ENCODE measurements at places on chromosomes 5 and 9.

- no peak for DNase-seq
Measured at GRCh38 chr5:10678244-10678643, 82.8 kb downstream of the DAP start.

DNA sequence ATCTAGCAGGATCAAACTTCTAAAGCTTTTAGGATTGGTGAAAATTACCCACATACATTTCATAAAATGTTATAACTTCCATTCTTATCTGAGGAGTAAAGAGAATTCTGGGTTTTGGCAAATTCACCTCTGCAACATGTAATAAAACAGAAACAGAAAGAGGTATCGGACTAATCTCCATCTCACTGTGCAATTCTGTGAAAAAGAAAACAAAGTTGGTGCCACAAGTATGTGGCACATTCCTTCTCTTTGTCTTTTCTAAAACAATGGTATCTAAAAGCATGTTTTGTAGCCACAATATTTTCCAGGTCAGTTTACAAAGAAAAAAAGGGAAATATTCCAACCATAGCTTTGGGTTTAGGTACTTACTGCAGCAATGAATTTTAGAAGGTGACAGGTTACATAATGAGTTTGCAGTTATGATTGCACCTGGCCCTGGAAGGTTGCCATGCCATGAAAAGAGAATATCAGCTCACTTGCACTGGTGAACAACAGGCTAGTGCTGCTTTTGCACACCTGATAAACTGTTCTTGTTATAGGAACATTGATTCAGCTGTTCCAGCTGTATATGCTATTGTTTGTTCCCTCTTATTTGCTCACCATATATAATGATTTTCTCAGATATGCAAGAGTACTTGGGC is 491.3 kb upstream of the MEF2C start:
- DNase-seq = peak; percentile 34

GRCh38 chr5:4023753-4024335 is 428.2 kb downstream of the IRX1 start:
- no peak for DNase-seq

DNA sequence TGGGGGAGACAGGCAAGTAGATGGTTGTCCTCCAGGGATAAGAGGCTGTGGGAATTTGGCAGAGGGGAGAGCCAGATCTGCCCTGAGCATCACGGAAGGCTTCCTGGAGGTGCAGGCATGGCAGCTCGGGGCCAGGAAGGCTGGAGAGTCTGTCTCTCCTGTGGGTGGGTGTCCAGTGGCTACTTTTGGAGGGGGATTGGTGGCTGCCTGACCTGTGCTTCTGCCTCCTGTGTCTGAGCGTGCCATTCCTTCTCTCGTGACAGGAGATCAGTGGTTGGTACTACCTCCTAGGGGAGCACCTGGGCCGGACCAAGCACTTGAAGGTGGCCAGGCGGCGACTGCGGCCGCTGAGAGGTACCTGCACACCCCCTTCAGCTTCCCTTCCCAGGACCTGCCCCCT is 33.5 kb downstream of the RGS3 start:
- DNase-seq = no peak

GRCh38 chr9:136901516-136902258 is 15.4 kb downstream of the TRAF2 start:
- DNase-seq = no peak

DNA sequence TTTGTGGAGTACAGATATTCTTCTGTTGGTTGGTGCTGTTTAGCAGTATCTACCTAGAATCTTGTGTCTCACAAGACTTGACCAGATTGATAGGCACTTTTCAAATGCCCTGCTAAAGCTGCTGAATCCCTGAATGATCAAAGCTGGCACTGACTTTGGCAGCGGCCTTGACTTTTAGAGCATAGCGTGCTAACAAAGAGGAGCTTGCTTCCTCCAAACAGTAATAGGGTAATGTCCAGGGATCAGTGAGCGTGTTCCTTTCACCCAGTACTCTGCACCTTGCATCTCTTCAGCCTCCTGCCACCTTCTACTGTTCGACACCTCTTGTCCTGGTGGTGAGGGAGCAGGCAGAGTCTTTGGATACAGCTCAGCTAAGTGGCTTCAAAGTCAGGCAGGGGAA is 100.8 kb downstream of the IQGAP2 start:
- DNase-seq = no peak

GRCh38 chr5:3195994-3196393 is 399.6 kb upstream of the IRX1 start:
- DNase-seq = no peak

DNA sequence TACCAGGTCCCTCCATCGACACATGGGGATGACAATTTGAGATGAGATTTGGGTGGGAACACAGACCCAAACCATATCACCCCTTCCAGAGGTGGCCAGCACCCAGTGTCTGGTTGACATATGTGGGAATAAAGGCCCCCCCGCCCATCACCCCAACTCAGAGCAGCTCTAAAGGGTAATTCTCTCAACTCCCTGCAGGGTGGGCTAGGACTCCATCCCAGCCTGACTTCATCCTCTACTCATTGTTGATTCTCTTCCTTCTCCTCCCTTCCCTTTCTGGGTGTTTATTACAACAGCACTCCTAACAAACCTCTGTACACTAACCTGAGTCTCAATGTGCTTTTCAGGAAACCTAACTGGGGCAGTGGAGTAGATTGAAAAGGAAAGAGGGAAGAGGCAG is 339.9 kb downstream of the ACTL7B start:
- DNase-seq = no peak
